ENCODE measurements at places on chromosomes 6 and 20. TPM values are rescaled to one million over a fixed set of nuclear protein-coding genes. Genes with fewer than 3 reads are reported as not detected.

The ADGRG6 gene
- 78.9 TPM for total RNA-seq

The TAAR8 gene
- not detected for total RNA-seq

The ZSCAN31 gene
- total RNA-seq, result 6.7 TPM

The FRMD1 gene
- not detected for total RNA-seq

The ECT2L gene
- not detected for total RNA-seq

The MAP1LC3A gene
- total RNA-seq, result 17.5 TPM

The ULBP2 gene
- 0.30 TPM for total RNA-seq

The FHL5 gene
- total RNA-seq, result not detected

The OR10C1 gene
- total RNA-seq, result not detected

The C20orf144 gene
- 0.44 TPM for total RNA-seq

The AVP gene
- total RNA-seq, result not detected

The ANGPT4 gene
- 0.07 TPM for total RNA-seq

The SPINT3 gene
- not detected for total RNA-seq

The CAGE1 gene
- total RNA-seq, result 0.16 TPM

The TRIM10 gene
- not detected for total RNA-seq
